ENCODE measurements at places on chromosomes 7 and 10. TPM values are rescaled to one million over a fixed set of nuclear protein-coding genes. Genes with fewer than 3 reads are reported as not detected.

The AKR1D1 gene
- total RNA-seq: 0.20 TPM

The AGAP6 gene
- total RNA-seq: 29.0 TPM

The AMPH gene
- not detected for total RNA-seq

The DPYSL4 gene
- 0.66 TPM for total RNA-seq

The IMPDH1 gene
- total RNA-seq: 65.6 TPM

The MNX1 gene
- total RNA-seq: 0.30 TPM

The TAS2R3 gene
- 3.3 TPM for total RNA-seq

The CTBP2 gene
- 5.8 TPM for total RNA-seq

The HOXA7 gene
- not detected for total RNA-seq

The CYP2E1 gene
- 3.8 TPM for total RNA-seq

The PNLIPRP2 gene
- not detected for total RNA-seq

The HTRA1 gene
- total RNA-seq: 0.55 TPM

The OR2A5 gene
- total RNA-seq: not detected

The CALML5 gene
- total RNA-seq: not detected

The LBX1 gene
- not detected for total RNA-seq

The GDF2 gene
- total RNA-seq: not detected

The HECW1 gene
- not detected for total RNA-seq

The THSD7A gene
- 0.08 TPM for total RNA-seq

The GPRIN2 gene
- not detected for total RNA-seq

The CDK13 gene
- total RNA-seq: 84.8 TPM

The LIPJ gene
- total RNA-seq: 0.16 TPM

The CAV2 gene
- total RNA-seq: 0.55 TPM

The CLDN15 gene
- 44.8 TPM for total RNA-seq

The AGAP4 gene
- 35.1 TPM for total RNA-seq

The COBL gene
- 0.19 TPM for total RNA-seq

The TDRD1 gene
- 0.13 TPM for total RNA-seq

The TAS2R5 gene
- 3.3 TPM for total RNA-seq

The FAM25G gene
- not detected for total RNA-seq

The DLX6 gene
- total RNA-seq: not detected

The ERVW-1 gene
- total RNA-seq: not detected

The TUBB8 gene
- total RNA-seq: not detected

The VPS37D gene
- total RNA-seq: 1.1 TPM

The EVX1 gene
- not detected for total RNA-seq

The BTBD16 gene
- total RNA-seq: not detected

The INHBA gene
- 0.09 TPM for total RNA-seq

The CRTAC1 gene
- 0.20 TPM for total RNA-seq

The OPN1SW gene
- not detected for total RNA-seq

The IKZF1 gene
- 525 TPM for total RNA-seq
